Amniotic stem cell (primary cell): ENCODE measurements at places on chromosomes 2 and 18.

GRCh38 chr2:232142049-232142448 is 180.5 kb downstream of the DIS3L2 start:
- DNase-seq, result no peak

DNA sequence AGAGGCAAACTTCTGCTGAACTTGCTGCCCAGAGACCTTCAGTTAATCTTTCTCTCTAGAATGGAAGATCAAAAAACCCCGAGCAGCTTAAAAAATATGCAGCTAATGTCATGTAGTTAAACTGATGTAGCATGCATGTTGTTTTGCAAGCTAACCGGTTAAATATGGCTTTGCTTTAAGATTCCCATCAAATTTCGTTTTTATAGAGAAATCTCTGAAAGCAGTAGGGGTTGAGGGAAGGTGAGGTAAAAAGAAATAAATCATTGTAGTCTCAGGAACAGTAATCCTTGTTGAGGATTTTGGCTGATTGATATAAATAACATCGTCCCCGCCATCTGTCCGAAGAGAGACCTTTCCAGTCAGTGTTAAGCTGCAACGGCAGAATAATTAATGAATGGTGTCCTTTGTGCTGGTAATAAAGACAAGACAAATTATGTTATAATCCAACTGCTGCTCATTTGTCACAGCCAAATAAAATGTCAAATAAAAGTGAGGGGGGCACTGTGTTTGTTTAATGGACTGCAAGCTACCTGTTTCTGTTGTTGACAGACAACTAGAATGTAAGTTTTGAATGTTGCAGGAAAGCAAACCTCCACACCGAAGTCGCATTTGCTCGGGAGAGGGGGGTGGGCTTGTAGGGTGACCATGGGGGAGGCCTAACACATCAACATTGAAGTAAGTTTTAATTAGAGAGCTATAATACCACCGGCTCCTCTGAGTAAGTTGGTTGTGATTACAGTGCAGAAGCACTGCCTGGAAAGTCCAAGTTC is 555.5 kb downstream of the ARHGAP15 start:
- DNase-seq, result no peak

- no peak for DNase-seq
Observed at GRCh38 chr2:32680942-32681341, 53.1 kb downstream of the TTC27 start.

GRCh38 chr2:40181855-40182254 is 270.0 kb downstream of the SLC8A1 start:
- no peak for DNase-seq

- DNase-seq, result no peak
Observed at GRCh38 chr2:129661935-129662334, 317.5 kb upstream of the RAB6C start.

DNA sequence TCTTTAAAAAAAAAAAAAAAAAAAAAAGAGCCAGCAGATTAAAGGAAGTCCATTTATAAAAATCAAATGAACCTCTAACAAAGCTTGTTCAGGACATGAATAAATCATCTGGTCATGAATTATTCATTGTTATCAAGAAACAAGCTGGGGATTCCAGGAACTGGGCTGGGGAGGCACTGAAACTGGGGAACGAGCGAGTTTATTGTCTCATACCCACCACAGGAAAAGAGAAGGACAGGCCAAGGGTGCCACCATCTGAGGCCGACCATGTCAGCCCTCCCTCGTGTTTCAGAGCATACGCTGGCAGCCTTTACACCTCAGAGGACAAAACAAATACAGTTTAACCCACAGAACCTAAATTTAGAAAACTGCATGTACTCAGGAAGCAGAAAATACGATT is 164.2 kb downstream of the VWC2L start:
- no peak for DNase-seq

DNA sequence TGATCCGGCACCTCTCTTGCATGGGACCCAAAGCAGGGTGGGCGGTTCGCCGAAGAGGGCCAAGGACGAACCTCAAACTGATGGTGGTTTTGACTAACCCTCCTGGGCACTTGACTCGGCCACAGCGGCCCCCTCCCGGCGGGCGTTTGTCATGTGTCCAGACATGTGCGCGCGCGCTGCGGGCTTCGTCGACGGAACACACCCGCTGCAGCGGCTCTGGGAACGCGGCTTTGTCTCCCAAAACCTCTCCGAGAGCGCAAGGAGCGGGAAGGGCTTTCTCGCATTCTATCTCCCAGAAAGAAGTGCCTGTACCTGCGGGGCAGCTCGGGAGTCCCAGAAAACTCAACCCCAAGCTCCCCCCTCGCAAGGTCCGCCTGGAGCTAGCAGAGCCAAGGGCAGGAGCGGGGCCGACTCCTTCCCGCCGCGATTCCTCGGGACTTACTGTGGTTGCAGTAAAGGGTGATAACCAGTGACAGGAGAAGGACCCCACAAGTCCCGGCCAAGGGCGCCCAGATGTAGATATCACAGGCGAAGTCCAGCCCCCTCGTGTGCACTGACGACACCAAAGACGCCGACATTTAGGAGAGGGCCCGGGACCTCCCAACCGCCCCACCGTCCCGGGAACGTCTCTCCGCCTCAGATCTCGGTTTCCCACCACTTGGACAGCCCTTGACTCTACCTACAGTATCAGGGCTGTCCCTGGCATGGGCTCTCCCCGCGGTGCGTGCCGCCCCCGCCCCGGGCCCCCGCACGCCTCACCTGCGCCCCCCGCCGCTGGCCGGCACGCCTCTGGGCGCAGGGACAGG is 1.6 kb downstream of the CD8A start:
- DNase-seq, result no peak

DNA sequence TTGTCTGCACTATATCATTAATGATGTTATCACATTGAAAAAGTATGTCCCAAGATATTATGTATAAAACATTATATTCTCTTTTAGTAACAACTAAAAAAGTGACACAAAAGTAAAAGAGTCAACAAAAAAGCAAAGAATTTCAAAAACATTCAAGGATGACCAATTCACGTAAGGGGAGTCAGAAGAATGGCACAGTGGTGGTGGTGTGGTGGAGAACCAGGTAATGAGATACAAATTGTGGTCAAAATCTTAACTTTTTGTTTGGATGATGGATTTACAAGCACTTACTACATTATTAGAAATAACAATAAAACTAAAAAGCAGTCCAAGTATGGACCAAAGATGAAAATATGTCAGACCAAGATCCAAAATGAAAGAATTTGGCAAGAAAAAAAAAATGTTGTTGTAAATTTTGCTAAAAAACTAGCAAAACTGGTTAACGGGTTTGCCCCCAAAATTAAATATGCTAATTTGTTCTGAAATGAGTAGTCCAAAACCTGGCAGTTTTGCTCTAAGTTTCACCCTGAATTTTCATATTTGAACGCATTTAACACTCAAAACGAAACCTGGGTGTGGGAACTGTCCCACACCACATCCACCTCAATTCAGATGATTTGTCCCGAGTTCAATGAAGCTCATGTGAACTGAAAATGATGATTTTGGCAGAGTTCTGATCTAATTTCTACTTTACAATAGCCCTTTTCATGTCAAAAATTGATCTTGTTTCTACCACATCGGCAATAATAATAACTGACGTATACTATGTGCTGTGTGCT is 135.8 kb downstream of the IKZF2 start:
- no peak for DNase-seq

DNA sequence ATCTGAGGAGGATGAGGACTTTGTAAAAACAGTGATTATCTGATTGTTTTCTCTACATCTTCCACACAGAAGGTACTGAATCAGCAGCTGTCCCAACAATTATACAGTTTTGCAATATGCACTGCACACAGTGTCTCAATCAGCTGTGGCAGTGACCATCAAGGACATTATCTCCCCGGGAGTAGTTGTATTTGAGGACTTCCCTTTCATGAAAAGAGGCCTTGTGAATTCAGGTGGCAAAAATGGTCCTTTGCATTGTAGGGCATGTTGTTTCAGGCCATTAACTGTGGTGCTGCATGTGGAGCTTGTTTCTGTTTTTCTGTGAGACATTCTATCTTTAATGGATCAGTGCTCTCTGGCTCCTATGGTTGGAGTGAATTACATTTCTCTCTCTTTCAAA is 779.4 kb upstream of the FSHR start:
- DNase-seq, result no peak

- DNase-seq, result no peak
Observed at GRCh38 chr2:40325116-40325515, 126.8 kb downstream of the SLC8A1 start.

GRCh38 chr2:147546109-147546508 is 298.7 kb upstream of the ACVR2A start:
- no peak for DNase-seq

DNA sequence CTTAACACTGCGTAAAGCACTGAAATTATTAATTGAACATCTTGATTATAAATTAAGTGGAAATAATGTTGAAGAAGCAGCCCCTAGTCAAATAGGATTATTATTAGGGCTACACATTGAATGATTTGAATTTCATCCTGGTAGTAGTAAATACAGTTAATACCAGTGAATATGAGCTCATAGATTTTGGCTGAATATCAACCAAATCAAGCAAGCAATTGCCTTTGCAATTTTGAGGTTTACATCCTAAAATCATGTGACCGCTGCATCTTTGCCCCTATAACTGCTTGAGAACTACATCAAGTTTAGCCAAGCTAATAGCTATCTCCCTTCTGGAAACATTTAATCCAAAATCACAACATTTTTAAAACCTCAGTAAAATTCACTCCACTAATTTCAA is 801.2 kb upstream of the PIK3C3 start:
- no peak for DNase-seq

GRCh38 chr2:40130251-40130994 is 321.5 kb downstream of the SLC8A1 start:
- no peak for DNase-seq

- no peak for DNase-seq
Observed at GRCh38 chr2:147096671-147097070, 748.2 kb upstream of the ACVR2A start.

- DNase-seq, result no peak
Observed at GRCh38 chr2:241105641-241106040, 3.6 kb upstream of the MTERF4 start.

DNA sequence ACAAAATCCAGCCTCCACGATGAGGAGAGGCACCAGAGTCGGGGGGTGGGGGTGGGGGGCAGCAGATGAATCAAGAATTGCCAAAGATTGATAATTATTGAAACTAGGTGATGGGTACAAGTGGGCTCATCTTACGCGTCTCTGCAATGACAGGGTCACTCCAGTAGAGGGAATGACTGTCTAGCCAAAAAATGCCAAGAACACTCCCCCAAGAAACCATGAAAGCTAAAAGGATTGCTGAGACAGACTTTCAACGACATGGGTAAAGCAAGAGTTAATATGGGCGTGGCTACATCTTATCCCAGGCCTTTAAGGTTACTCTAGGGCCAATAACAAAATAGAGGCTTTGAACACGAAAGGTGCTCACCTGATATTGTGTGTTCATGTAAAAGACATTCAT is 86.5 kb downstream of the STK39 start:
- no peak for DNase-seq

DNA sequence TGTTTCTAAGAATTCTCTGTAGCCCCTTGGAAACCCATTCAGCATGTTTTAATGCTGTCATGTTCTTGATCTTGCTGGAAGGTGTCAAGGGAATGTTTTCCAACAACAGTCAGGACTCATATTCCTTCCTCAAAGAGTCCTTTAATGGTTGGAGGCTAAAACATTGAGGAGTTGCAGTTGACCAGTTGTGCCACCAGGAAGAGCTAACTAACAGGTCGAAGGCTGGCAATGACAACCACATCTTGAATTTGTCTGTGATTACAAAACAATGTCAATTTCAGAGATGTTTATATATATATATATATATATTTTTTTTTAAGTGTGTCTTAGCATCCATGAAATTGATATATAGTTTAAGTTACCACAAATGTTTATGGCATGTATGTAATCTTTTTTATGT is 151.5 kb downstream of the INO80D start:
- no peak for DNase-seq

- DNase-seq, result no peak
Observed at GRCh38 chr2:189791338-189792042, 7.2 kb downstream of the PMS1 start.

DNA sequence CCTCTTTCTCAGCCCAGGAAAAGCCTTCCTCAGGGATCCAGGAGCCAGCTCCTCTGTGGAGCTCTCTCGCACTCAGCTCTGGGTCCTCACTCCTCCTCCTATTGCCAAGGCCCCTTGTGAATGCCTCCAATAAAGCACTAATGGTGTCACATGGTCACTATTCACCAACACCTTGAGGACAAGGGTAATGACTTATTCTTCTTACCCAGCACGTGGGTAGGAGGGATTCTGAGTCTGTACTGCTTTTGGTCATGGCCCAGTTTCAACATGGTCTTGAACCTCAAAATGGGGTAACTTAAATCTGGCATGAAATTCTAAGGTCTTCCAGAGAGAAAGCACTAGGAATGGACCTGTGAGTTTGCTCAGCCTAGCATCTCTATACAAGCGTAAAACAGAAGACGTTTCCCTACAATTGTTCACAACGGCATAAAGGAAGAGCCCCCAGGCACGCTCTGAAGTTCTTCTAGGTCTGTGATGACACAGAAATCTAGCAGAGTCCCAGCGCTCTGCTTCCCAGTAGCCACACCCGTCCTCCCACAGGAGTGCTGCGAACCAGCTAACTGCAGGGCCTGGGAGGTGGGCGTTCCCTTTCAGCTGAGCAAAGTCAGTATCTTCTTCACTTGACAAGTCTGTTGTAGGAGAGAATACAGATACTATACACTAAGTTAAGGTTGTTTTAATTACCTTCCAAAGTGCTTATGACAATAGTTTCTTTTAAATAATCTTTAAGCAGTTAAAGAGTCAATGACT is 14.6 kb upstream of the KIDINS220 start:
- DNase-seq, result no peak

- no peak for DNase-seq
Observed at GRCh38 chr2:207792244-207792785, 22.6 kb upstream of the FZD5 start.

DNA sequence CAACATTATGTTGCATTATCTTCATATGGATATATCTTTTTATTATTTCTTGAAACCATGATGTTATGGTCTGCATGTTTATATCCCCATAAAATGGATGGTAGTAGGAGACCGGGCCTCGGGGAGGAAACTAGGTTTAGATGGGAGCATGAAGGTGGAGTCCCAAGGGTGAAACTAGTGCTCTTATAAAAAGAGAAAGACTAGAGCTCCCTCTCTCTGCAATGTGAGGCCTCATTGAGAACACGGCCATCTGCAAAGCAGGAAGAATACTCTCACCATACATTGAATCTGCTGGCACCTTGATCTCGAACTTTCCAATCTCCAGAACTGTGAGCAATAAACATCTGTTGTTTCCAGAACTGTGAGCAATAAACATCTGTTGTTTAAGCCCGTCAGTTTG is 64.0 kb downstream of the NXPH2 start:
- DNase-seq, result no peak

DNA sequence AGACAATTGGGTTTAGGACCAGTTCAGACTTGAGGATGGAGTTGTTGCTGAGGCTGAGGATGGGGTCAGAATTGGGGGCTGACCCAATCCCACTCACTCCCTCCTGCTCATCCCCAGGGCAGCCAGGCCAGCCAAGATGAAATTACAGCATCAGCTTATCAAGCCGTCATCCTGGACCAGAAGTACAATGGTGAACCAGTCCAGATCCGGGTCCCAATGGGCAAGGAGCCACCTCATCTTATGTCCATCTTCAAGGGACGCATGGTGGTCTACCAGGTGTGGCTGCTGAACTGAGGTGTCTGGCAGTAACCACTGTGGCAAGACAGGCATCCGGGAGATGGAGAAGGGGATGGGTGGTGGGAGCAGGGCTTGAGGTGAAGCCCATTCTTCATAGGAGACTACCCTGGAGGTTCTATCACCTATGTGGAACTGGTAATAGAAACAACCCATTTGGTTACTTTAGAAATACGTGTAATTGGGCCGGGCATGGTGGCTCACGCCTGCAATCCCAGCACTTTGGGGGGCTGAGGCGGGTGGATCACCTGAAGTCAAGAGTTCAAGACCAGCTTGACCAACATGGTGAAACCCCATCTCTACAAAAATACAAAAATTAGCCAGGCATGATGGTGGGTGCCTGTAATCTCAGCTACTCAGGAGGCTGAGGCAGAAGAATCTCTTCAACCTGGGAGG is 13.9 kb downstream of the VIL1 start:
- DNase-seq, result no peak
